ENCODE measurements at places on chromosomes 2 and 18.
A peak's percentile ranks its signal among the peaks of the same experiment; 100 is the strongest.

GRCh38 chr2:140565756-140566155, 1565.1 kb downstream of the LRP1B start:
- DNase-seq, result no peak

- peak; percentile 70 for DNase-seq
Observed at GRCh38 chr2:203534621-203535077, 452 bp downstream of the RAPH1 start.

DNA sequence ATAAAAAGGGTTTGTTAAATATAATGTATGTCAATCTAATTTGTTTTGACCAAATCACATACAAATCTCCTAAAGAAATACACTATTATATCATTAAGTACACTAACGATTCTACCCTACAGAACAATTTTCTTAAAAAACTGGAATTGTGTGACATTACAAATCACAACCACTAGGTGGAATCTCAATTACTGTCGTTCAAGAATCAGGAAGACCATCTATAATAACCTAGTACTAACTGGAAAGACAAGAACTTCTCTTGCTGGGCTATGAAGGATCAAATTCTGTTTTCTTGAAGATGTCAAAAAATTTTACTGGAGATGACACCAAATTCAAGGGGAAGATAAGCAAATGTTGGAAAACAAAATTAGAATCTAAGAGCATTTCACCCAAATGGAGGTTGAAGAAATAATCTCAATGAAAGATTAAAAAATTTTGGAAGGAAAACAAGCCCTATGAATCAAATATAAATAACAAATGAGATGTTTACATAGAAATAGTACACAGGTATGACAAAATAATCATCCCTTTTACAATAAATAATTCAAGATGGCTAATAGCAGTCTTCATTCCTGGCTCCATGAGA, 110.9 kb downstream of the STK39 start:
- DNase-seq, result peak; percentile 46

DNA sequence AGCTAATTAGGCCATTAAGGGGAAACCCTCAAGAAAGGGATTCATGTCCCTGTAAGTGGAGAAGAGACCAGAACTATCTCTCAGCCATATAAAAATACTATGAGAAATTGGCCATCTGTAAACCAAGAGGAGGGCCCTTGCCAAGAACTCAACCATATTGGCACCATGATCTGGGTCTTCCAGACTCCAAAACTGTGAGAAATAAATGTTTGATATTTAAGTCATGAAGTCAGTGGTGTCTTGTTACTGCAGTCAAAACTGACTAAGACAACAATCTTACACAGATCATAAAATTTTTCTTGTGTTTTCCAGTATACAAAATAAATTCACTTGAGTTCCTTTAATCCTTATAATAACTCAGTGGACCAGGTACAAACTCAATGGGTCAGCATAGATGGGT, 589.8 kb upstream of the CDH2 start:
- DNase-seq, result no peak

- peak; percentile 97 for DNase-seq
Observed at GRCh38 chr2:11103984-11104793, 51.1 kb upstream of the SLC66A3 start.

- peak; percentile 41 for DNase-seq
Observed at GRCh38 chr2:196337208-196337953, 166.0 kb upstream of the STK17B start.

DNA sequence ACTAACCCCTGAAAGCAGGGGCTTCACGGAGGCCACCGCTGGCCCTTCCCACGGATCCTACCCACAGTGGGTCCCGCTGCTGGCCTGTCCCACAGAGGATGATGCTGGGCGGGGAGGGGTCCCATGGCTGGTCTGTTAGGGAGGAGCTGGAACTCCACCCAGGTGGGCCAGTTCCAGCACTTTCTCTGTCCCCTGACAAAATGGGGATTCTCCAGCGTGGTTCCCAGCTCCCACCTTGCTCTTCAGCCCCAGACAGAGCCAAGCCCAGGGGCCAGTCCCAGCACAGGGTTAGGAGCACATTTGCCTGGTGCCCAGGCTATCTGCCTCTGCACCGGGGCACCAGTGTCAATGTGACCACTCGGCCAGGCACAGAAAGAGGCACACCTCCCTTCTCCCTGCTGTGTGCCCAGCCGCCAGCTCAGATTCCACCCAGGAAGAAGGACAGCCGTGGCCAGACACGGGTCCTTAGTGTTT, 50.0 kb downstream of the ANKMY1 start:
- DNase-seq, result no peak

DNA sequence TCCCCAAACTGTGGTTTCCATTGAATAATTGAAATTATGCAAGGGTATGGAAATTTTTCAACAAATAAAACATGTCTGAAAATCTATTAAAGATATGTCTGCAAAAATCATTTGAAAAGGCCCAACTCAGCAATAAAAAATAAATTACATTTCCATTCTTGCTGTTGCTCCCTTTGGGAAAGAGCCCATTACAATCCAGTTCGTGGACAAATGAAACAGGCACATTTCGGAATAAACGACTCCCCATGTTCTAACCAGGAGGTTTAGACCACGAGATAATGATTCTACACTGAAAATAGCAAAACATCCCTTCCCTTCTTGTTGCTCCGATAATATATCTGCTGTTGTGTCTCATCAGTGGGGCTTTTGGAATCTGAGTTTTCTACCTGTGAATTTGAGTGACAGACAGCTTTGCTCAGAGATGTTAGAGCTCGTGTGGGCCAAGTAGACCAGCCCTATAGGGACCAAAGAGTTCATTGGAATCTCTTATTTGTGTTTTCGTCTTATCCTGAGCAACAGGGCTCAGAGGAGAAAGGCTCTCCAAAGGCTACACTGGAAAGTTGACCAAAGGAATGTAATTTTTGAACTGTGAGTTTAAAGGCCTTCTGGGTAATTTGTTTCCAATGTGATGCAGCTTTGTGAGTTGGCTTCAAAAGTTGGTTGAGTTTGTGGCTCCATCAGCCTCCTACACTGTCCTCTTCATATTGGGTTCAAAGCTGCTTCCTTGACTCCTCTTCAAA, 119.5 kb downstream of the ACTR3 start:
- no peak for DNase-seq

DNA sequence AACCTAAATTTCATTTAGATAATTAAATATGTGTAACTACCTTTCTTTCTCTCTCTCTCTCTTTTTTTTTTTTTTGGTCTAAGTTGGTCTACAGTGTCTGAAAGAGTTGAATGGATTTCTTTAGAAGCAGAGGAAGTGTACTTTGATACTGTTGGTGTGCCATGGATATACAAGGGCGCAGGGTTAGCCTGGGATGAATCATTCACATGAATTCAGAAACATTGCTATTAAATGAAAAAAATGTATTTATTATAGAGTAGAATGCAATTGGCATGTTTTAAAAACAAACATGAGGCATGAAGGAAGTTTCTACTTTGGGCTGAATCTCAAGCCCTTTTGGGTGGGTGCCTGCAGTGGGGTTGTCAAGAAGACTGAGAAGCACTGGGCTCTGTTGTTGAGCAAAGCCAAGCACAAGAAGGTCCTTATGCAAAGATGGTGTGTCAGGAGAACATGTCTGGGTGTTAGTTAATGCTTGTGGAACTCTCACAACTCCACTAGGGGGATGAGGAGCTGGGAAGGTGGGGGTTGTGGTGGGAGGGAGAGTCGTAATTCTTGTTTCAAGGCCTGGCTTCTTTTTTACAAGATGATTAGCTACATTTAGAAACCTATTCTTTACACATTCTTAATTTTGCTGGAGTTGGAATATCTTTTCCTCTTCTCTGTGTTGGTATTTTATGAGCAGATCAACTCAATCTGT, 57.9 kb downstream of the LYPD6 start:
- DNase-seq, result no peak

GRCh38 chr2:134558208-134558830, 160.5 kb downstream of the TMEM163 start:
- DNase-seq, result no peak

- DNase-seq, result no peak
Observed at GRCh38 chr2:129334128-129334527, 645.3 kb upstream of the RAB6C start.

DNA sequence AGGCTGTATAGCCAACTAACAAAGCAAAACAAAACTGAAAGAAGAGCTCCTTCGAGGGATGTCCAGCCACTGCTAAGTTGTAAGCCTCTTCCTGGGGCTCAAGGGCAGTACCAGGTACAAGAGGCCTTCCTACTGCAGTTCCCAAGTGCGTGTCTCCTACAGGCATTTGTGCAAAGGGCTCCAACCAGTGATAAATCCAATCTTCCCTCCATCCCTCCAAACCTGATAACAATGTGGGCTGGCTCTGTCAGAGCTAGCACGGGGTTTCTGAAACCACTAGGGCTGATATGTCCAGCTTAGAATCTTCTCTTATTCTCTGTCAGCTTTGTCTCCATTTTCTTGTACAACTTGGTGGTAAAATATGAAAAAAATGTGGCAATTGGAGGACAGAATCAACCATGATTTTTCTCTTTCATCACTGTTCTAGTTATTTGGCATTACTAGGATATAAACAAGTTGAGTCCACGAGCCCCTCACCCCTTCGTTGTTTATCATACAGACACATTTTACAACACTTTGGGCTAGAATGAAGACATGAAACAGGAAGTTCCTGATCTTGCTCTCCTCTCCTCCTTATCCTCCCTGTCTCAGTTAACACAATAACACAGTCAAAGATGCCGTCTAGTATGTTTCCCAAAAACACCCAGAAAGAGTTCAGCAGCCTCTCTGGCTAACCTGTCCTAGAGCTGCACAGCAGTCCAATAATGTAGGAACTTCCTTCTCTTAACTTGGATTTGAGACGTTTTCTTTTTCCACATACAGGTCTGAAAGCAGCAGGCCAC, 35.4 kb upstream of the WIPF1 start:
- peak; percentile 74 for DNase-seq

DNA sequence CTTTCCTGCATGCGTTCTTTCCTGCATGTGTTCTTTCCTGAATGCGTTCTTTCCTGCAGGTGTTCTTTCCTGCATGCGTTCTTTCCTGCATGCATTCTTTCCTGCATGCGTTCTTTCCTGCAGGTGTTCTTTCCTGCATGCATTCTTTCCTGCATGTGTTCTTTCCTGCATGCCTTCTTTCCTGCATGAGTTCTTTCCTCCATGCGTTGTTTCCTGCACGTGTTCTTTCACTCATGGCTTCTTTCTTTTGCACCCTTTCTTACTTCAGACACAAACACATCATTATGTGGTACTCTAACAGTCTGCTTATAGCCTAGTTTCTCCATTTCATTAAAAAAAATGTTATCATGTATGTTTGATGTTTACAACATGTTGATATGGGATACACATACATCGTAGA, 261.6 kb upstream of the PXDN start:
- DNase-seq, result no peak

DNA sequence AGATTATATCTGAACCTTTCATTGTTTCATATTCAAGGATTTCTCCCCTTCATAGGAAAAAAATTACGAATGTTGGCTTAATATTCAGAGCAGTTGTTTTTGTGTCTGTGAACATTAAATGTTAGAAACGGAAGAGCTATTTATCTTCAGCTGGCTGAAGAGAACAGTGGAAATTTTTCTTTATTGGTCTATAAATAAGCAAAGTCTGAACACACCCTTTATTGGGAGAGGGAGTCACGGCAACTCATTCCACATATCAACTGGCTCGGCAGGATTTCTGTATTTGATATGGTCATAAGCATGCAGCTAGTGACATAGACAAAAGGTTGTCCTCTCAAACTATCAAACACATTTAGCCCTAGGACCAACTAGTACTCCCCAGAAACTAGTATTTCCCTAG, 468.4 kb upstream of the HNRNPA3 start:
- DNase-seq, result no peak

DNA sequence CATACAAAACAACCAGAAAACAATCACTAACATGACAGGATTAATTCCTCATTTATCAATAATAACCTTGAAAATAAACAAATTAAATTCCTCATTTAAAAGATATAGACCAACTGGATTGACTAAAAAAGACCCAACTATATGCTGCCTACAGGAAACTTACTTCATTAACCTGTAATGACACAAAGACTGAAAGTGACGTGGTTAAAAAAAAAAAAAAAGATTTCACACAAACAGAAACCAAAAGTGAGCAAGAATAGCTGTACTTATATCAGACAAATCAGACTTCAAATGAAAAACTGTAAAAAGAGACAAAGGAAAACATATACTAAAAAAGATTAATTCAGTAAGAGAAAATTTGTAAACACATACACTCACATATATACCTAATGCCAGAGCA, 201.2 kb downstream of the CCDC178 start:
- peak; percentile 64 for DNase-seq

GRCh38 chr2:204834716-204835384, 289.6 kb downstream of the PARD3B start:
- DNase-seq, result peak; percentile 16

- peak; percentile 12 for DNase-seq
Observed at GRCh38 chr18:27769152-27769551, 407.8 kb downstream of the CDH2 start.

DNA sequence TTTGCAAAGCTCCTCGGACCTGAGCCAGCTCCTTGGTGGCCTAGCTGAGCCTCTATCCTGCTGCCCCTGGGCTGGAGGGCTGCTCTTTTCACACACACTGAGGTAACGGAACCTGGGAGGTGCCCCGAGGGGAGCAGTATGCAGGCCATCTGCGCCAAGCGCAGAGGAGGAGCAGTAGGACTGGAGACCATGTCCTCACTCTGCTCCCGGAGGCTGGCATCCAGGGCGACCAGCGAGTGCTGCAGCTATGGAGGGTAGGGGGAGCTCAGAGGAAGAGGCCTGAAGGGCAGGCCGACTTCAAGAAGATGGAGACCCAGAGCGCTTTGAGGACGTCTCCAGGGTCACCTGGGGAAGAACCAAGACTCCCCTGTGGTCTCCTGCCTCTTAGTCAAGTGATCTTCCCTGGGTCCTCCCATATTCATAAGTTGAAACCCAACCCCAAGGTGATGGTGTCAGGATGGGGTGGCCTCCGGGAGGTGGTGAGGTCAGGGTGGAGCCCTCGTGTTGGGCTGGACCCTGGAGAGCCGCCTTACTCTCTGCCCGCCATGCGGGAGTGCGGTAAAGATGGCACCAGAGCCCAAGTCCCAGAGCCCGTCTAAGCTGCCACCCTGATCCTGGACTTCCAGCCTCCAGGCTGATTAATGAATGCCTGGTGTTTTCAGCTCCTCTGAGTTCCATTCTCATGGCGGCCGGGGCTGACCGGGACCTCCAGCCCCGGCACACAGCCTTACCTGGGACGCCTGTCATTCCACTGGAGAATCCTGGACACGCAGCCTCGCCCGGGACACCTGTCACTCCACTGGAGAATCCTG, 160.7 kb downstream of the NDUFA10 start:
- DNase-seq, result no peak

DNA sequence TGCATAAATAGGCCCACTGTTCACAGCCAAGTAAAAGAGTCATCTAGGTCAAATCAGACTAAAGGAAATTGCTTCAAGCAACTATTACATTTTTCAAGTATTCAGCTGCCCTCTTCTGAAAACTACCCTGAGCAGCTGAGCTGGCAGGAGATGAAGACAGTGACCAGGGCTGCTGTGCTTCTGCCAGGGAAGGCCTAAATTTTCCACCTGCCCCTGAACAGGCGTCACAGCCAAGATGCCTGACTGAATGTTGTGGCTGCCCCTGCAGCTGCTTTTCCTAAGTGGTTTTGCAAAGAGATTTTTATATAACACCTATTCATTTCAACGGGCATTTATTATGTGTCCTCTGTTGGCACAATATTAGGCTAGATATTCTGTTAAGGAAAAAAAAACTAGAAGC, 96.7 kb upstream of the RPE start:
- no peak for DNase-seq

GRCh38 chr2:86285981-86286380, 51.4 kb downstream of the REEP1 start:
- DNase-seq, result no peak

- DNase-seq, result no peak
Observed at GRCh38 chr2:219603771-219604170, 6.1 kb downstream of the STK11IP start.

- no peak for DNase-seq
Observed at GRCh38 chr2:217658806-217659205, 344.0 kb downstream of the TNS1 start.

GRCh38 chr2:226637383-226637782, 162.2 kb downstream of the IRS1 start:
- no peak for DNase-seq

Data from MM.1S (cell line).